NCI-H1417 treated with DMSO at 0.1 percent for 48 hours (cell line): ENCODE measurements at places on chromosomes 1 and 21.

- DNase-seq = no peak
Observed at GRCh38 chr1:160330119-160330518, 12.9 kb downstream of the COPA start.

DNA sequence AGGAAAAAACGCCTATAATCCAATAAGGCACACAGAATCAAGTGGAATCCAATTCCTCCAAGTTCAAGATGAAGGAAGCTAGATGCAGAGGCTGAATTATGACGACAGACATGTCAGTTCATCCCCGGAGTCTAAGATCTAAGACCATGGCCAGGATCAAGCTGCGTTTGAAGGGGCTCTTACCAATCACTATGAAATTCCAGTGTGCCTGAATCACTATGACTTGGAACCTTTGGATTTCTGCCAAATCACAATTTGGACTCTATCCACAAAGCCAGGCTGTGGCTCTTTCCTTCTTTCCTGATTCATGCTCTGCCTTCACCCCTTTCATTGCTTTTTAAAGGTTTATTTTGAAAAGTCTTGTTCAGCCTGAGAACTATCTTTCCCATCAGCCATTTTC lies 17.1 kb downstream of the OLIG2 start:
- no peak for DNase-seq

DNA sequence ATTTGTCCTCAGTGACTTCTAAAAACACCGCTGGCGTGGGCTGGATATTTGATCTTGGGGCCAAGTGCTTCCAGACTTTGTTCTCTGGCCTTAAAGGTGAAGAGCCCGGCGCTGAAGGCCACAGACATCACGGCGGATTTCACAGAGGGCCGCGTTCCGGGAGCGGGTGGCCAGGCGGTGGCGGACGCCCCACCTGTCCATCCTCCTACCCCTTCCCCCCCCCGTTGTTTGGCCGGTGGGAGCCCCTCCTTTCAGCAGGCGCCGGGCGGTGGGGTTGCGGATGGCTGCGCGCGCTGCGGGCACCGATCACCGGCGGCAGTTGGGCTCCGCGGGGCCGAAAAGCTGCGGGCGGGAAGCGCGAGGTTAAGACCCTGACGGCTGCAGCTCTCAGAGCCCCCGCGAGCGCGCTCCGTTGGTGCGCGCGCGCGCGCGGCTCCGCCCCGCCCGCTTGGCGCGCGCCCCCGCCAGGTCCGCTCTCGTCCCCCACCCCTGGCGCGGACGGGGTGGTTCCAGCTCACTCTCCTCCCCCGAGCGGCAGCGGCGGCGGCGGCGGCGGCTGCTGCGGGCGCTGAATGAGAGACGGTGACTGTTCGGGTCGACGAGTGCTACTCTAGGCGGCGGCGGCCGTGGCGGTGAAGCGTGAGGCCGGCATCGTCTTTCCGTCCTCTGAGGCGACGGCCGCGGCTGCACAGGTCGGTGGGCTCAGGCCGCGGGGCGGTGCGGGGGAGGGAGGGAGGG lies at the start of gene RALGPS2:
TSS of gene RALGPS2 (plus strand) at position 517 of the 738 bp plus-strand sequence. CDS start 51,521 bp downstream, outside the sequence.
- DNase-seq = no peak

DNA sequence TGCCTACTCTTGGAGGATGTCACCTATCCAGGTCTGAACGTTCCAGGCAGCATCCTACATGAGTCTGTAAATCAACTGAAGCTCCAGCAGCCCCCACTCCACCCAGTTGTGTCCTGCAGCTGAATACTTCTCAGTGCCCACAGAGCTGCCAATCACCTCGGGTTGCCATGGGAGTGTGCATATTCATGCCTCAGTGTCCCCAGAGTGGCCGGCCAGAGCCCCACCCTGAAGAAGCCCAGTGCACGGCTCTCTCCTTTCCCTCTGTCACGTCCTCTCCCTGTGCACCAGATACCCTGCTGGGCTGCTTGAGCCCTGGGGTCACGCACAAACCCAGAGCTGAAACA lies 16.1 kb upstream of the GSTM4 start:
- DNase-seq = no peak
